ENCODE measurements at places on chromosomes 7 and 10.

DNA sequence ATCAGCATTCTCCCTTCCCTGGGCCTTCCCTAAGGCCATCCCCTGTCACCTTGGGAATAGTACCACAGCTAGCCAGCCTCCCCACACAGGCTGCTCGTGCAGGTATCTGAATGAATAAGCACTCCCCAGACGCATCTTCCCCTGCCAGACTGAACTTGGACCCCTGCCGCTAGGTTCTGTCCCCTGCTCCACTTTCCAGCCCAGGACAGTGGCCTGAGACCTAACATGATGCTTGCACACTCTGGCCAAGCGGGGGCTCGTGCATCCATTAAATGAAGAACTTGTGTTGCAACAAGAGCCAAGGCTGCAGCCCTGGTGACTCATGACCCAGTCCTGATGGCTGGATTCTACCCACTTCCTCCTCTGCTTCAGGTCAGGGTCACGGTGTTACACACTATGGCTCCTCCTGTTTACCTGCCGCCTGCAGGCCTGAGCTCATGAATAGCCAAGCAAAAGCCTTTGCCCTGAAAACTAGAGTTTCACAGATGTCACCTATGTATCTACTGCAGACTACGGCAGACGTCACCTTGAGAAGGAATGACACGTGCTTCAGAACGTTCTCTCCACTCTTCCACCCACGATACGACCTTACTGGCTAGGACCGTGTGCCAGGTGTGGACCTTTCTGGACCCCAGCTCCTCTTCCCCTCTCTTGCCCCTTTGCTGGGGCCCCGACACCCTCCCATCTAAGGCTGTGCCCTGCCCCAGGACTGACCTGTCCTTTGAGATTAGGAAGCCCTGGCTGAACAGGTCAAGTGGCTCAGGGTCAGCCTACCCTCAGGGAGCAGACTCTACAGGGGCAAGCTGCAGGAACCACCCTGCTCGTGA is 6.5 kb downstream of the ASB13 start:
- DNase-seq: no peak

- no peak for DNase-seq
Measured at GRCh38 chr10:102150970-102151773, 1.0 kb upstream of the NOLC1 start.

GRCh38 chr7:123747620-123748141 is 1.1 kb downstream of the WASL start:
- DNase-seq: peak; percentile 28

GRCh38 chr7:48384180-48384752 is 213.0 kb downstream of the ABCA13 start:
- no peak for DNase-seq

DNA sequence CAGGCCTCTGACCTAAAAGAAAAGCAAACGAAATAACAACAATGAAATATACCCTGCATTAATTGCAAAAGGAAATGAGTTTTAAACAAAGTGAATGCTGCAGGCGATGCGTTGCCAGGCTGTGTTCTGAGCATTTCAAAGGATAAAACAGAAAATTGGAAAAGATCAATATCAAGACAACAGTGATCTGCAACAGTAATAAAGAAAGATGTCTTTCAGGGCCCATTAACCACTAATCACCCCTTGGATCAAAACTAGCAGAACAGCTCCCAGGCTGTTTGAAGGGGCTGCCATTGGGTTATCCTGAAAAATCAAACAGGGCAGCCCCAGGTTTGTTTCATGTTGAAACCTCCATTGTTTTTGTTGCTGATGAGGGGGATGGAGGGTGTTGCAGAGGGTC is 219.2 kb downstream of the FGFR2 start:
- DNase-seq: no peak

DNA sequence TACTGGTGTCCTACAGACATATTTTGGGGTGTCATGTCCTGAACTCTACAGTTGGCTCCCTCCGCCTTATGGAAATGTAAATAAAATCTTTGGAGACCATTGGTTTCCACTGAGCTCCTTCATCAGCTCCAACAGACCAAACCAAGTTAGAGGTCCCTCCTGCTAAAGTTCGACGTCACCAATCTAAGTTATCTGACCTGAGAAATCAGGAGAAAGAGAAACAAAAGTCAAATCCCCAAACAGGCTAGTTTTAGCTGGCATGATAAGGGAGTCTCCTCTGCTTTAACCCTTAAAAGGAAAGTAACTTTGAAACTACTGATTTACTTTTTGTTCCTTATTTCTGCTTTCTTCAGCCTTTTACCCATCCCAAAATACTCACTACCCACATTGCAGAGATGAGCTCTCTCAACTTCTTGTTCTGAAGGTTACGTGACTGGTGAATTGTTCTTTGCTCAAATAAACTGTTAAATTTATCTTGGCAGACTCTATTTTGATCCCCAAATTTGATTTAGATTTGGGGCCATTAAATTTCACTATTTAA is 39.9 kb downstream of the AVL9 start:
- no peak for DNase-seq

DNA sequence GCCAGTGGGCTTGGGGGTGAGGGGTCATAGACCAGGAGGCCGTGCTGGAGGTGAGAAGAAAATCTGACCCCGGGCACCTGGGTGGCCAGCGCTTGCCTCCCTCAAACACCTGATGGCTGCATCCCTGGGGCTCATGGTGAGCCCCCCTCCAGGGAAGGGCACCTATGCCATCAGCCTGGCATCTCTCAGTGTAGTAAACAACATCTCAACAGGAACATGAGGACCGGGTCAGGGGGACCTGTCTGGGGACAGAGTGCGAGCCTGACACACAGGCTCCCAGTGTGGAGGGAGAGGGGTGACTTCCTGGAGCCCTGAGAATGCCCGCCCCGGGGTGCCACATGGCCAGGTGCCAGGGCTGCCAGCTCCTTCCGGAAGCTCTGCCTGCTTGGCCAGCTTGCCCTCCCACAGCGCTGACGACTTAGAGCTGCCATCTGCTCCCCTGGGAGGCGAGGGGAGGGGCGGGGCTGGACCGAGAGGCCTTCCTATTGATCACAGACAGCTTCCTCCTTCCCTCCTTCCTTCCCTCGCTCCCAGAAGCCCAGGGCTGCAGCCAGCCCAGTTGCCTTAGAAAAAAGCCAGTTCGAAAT is 12.3 kb downstream of the STX1A start:
- DNase-seq: no peak

- no peak for DNase-seq
Measured at GRCh38 chr7:123244768-123245167, 45.0 kb upstream of the SLC13A1 start.

DNA sequence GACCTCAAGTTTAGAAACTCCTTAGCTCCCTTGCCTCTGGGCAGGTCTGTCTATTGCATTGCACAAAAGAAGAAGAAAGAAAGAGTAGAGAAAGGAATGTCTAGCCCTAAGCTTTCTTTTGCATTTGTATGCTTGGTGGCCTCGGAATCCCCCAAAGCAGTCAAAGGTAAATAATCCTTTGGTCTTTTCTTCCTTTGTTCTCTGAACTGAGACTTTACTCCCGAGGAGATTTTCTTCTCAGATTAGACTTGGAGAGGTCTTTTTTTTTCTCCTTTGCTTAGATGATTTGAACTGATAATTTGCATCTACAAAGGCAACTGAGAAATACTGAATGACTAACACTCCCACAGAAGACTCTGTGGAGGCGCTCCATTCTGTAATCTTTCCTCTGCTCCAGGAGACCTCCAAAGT is 93.2 kb downstream of the AKR1D1 start:
- no peak for DNase-seq

DNA sequence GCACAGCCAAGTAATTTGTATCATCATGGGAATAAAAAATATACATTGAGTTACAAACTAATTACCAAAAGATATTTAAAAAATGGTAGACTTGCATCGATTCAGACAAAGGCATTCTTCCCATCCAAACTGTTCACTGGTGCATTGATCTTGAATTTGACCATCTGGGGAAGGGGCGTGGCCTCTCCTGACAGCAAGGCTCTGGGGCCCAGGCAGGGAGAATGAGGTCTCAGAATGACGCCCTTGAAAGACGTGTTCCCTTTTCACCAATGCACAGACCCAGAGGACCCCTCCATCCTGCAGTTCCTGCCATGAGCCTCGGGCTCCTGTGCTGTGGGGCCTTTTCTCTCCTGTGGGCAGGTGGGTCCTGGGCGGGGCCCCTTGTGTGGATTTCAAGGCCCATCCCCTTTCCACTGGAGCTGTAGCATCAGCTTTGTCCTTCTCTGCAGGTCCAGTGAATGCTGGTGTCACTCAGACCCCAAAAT is 91.1 kb upstream of the PRSS58 start:
- DNase-seq: no peak

GRCh38 chr7:134669388-134669787 is 22.7 kb downstream of the BPGM start:
- no peak for DNase-seq

- no peak for DNase-seq
Measured at GRCh38 chr7:19099194-19099593, 18.2 kb downstream of the TWIST1 start.

GRCh38 chr7:29289156-29290021 is 94.8 kb downstream of the CHN2 start:
- no peak for DNase-seq

All from activated CD4-positive, alpha-beta T cell treated with anti-CD3 and anti-CD28 coated beads for 4 hours (primary cell).